ENCODE measurements at places on chromosomes 13 and 19.
A peak's percentile ranks its signal among the peaks of the same experiment; 100 is the strongest.

- DNase-seq = no peak
Measured at GRCh38 chr13:74770361-74770760, 636.2 kb upstream of the KLF12 start.

DNA sequence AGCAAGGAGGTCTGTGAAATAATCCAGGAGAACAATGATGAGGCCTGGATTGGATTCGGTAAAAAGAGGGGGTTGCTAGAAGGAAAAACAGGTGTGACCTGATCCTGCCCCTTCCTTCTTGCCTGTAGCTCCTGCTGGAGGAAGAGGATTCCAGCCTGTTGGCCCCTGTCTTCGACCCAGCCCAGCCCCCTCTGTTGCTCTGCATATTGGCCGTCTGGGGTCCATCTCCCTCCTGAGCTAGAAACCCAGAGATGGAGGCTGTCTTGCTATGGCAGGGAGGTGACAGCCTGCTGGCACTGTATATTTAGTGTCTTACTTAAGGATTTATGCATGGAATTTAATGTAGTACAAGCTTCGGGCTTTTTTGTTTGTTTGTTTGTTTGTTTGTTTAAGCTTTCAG is 6.6 kb downstream of the DMRTC2 start:
- DNase-seq = no peak

- no peak for DNase-seq
Measured at GRCh38 chr19:5908773-5909442, 4.2 kb downstream of the VMAC start.

GRCh38 chr13:31747291-31747690 is 8.0 kb downstream of the RXFP2 start:
- DNase-seq = no peak

DNA sequence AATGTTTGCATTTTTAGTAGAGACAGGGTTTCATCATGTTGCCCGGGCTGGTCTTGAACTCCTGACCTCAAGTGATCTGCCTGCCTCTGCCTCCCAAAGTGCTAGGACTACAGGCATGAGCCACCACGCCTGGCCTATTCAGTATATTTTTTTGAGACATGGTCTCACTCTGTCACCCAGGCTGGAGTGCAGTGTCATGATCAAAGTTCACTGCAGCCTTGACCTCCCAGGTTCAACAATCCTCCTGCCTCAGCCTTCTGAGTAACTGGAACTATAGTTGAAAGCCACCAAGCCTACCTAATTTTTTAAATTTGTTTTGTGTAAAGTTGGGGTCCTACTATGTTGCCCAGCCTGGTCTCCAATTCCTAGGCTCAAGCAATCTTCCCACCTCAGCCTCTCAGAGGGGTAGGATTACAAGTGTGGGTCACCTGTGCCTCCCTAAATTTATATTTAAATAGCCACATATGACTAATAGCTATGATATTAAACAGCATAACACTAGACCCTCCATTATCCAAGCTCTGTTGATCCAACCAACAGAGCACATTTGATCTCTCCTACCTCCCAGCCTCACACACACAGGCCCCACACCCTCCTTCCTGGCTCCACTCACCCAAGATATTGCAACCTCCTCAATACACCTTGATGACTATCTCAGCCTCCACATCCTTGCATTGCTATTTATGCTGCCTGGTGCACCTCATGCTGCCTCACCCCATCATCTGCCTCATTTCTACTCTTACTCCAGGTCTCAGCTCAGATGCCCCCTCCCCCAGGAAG is 2.1 kb upstream of the CEACAM19 start:
- DNase-seq = no peak

DNA sequence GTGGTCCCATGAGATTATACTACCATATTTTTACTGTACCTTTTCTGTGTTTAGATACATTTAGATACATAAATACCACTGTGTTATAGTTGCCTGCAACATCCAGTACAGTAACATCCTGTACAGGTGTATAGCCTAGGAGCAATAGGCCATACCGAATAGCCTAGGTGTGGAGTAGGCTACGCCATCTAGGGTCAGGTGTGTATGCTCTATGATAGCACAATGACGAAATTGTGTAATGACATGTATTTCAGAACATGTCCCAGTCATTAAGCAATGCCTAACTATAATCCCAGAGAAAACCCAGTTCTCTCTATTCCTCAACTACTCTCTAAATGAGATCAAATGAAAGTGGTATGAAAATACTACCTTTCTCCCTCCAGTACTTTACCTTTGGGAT is 3.9 kb downstream of the SLC25A15 start:
- no peak for DNase-seq

DNA sequence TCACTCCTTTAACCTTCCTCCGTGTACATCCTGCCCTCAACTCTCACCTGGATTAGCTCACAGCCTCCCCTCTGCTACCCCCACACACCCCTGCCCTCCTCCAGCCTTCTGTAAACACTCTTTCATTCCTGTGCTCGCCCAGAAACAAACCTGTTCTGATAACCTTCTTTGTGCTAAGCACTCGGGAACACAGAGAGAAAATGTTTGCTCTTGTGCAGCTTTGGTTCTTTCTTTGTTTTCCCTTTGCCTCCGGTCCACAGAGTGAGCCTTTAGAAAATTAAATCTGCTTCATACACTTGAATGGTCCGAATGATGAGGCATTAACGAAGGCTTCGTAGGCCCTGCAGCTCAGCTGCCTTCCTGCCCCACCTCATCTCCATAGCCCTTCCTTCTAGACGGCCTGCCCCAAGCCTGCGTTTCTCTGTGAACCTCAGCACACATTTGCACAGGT is 6.6 kb upstream of the ZDHHC20 start:
- DNase-seq = no peak

- DNase-seq = no peak
Measured at GRCh38 chr13:99721606-99722337, 220.5 kb downstream of the TM9SF2 start.

- peak; percentile 93 for DNase-seq
Measured at GRCh38 chr19:51607920-51608562, 22.2 kb downstream of the SIGLEC5 start.

DNA sequence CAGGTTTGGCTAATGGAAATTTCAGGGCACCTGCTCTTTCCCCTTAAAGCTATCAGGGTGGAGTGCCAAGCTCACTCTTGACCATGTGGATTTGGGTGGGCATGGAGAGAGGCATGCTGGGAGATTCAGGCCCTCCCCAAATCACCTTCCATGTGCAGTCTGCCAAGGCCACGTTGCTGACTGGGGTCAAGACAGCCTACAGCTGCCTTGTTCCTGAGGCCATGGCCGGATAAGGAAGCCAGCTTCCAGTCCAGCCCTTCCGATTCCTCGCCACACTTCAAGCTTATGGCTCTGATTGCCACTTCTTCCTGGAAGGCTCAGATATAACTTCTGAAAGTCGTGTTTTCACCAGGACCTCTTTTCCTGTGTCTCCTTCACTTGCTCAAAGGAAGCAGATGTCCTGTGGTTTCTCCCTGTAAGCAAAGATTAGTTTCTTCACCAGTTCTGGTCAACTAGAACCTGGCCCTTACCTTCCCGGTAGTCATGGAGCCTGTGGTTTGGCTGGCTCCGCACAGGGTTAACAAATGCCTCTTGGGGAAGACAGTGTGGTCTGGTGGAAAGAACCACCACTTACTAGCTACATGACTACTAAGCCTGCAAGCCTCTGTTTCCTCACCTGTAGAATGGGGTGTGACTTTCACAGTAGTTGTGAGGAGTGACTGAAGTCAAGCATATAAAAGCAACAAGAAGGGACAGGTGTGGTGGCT is 16.1 kb upstream of the TPT1 start:
- DNase-seq = no peak

- DNase-seq = no peak
Measured at GRCh38 chr13:42685751-42686150, 95.6 kb upstream of the FAM216B start.

DNA sequence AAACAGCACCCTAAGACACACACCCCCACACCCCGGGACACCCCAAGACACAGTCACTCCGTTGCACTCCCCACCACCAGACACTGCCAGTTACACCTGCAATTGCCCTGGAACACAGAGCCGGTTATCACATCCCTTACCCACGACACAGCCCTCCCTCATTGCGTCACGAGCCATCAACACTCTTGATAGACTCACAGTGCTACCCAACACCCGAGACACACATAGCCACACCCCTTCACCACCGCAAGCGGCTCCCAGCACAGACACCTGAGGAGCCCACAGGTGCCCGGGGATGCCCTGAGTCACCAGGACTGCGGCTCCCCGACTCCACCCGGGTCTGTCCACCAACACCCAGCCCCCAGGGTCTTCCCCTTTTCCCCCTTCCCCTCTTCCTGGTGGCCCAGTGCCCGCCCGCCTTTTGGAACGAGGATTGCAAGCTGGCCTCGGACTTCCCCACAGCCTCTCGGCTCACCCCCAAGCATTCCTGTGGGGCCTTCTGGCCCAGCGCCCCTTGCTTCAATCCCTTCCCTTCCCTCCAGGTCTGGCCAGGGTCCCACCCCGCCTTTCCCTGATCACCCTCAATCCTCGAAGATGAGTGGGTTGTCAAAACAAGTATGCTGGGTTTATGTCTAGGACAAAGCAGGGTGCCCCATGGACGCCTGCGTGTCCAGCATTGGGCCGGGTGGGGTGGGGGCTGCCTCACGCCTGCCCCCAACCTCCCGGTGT is 1.7 kb upstream of the PTGER1 start:
- no peak for DNase-seq

DNA sequence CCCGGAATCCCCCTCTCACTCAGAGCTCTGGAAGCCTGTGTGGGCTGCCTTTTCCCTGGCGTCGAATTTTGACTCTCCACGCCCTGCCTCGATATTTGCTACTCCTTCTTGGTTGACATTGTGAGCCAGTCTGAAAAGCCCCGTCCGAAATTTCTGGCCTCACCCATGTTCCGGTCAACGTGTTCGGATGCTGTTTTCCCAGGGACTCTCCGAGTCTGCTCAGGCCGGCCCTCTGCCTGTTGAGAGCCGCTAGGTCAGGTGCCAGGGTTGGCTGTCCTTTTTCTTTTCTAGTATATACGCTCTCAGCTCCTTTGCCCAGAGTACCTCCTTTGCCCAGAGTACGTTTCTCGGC is 6.8 kb upstream of the DGKH start:
- DNase-seq = no peak

- DNase-seq = no peak
Measured at GRCh38 chr19:6610934-6611852, 20.2 kb upstream of the CD70 start.

- no peak for DNase-seq
Measured at GRCh38 chr19:14346279-14346678, 35.0 kb upstream of the ADGRE5 start.

DNA sequence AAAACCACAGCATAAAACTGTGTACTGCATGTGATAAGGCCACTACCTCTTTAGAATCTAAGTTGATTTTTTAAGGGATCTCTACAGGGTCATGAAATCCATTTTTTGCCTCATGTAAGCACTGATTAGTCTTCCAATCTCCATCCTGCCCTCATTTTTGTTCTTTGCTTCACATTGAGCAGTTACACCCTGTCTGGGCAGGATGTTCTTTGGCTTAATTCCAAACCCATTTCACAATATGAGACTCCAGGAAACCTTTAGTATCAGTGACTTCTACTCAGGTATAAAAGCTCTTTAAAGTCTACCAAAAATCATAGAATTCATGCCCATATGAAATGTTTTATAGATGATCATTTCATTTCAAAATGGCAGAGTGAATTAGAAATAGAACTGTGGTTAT is 592.6 kb downstream of the TBC1D4 start:
- DNase-seq = no peak

- no peak for DNase-seq
Measured at GRCh38 chr13:95133498-95133897, 167.8 kb downstream of the ABCC4 start.

GRCh38 chr13:43377973-43378372 is 354.6 kb downstream of the DNAJC15 start:
- no peak for DNase-seq

DNA sequence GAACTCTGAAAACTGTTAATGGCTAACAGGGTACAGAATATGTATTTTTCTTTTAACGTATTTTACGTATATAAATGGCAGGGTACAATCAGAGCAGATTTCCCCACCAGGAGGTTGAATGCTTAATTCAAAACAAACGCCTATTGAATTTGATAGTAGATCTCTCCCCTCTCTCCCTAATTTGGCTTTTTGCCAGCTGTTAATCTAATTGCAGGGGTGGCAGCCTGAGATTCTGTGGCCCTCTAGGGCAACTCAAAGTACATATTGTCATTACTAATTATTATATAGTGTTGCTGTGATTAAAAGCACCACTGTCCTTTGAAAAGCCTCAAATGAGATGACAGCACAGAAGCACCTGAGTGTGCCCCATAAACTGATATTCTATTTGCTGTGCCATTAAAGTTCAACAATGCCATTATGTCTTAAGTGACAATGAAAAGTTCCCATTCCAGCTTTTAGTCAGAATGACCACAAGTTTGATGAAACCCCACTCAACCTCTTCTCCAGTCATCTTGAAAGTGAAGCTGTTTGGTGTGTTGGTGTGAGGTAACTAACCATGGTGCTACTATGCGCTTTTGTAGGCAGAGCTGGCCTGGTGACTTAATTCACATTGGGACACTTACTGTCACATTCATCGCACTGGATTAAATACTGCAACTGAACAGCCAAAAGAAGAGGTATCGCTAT is 351.4 kb downstream of the KCNRG start:
- peak; percentile 42 for DNase-seq

- no peak for DNase-seq
Measured at GRCh38 chr13:59479629-59480028, 684.1 kb downstream of the DIAPH3 start.

GRCh38 chr13:100828226-100828625 is 153.6 kb upstream of the TMTC4 start:
- no peak for DNase-seq

- DNase-seq = no peak
Measured at GRCh38 chr13:48184260-48184659, 48.7 kb upstream of the ITM2B start.

DNA sequence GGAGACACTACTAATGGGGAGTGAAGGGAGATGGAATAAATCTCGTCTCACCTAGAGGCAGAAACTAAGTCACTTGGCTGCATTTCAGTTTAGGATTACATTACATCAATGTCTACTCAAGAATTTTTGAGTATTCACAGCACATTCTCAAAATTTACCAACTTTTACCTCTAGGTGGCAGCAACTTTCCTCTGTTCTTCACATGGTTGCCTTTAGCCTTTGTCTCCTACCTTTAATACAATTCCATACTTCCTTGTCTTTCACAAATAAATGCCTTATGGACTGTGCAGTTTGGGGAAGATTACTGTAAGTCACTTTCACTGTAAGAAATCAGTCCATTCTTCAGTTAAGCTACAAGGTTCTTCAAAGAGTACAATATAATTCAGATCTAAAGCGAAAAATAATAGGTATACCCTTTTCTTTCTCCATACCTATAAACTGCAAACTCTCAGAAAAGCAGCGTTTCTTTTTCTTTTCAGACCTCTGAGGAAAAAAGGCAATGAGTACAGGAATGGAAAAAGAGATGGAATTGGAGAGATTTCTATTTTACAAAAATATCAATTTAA is 379.4 kb downstream of the KLF12 start:
- no peak for DNase-seq
